ENCODE measurements at places on chromosomes 4 and X. TPM values are rescaled to one million over a fixed set of nuclear protein-coding genes. Genes with fewer than 3 reads are reported as not detected.

SPOCK3 gene
- 3.0 TPM for total RNA-seq

DNA sequence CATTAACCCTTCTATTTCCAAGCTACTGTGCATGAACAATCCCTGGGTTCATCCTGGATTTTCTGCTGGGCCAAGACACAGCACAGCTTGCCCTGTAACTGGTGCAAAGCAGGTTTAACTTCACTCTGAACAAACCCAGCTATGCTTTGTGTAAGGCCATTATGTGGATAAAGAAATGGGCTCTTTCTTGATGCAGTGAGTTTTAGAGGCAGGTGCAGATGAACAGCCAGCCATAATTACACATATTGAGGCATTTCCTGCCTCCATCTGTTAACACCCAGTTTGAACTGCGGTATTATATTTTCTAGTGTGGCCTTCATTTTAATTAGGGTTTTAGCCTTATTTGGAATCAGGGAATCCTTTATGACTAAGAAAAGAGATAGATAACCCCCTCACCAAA is 68.7 kb upstream of the ARX start:
- no peak overlapping the region for H3K27ac ChIP-seq
- H3K4me3 ChIP-seq: no peak overlapping the region

UGT2B17 gene
- 0.19 TPM for total RNA-seq

CLTRN gene
- total RNA-seq: 2.1 TPM

- no peak overlapping the region for H3K27ac ChIP-seq
- no peak for DNase-seq
- no peaks in the 10 kb centered on the region for H3K27me3 ChIP-seq
- no peaks in the 10 kb centered on the region for H3K4me1 ChIP-seq
- no peak overlapping the region for H3K4me3 ChIP-seq
These were observed 132.5 kb upstream of the ZCCHC13 start for GRCh38 chrX:74171465-74171864.

MFAP3L gene
- 1.9 TPM for total RNA-seq

GRCh38 chr4:101020956-101021355 is 326.4 kb downstream of the PPP3CA start:
- H3K27ac ChIP-seq: no peak overlapping the region
- H3K4me1 ChIP-seq: peaks cover 13% of the 10 kb centered on the region
- no peaks in the 10 kb centered on the region for H3K27me3 ChIP-seq
- H3K36me3 ChIP-seq: no peaks in the 10 kb centered on the region

GRCh38 chrX:25733148-25733547 is 405.0 kb upstream of the MAGEB18 start:
- H3K27me3 ChIP-seq: no peaks in the 10 kb centered on the region
- no peak overlapping the region for H3K4me3 ChIP-seq
- H3K36me3 ChIP-seq: no peaks in the 10 kb centered on the region
- no peak overlapping the region for H3K27ac ChIP-seq

- H3K4me3 ChIP-seq: no peak overlapping the region
- H3K4me1 ChIP-seq: no peaks in the 10 kb centered on the region
- H3K27ac ChIP-seq: no peak overlapping the region
- H3K36me3 ChIP-seq: no peaks in the 10 kb centered on the region
- DNase-seq: peak; percentile 24
These were observed 248.1 kb downstream of the C4orf33 start for GRCh38 chr4:129344058-129344457.

- H3K4me1 ChIP-seq: peaks cover 4% of the 10 kb centered on the region
- no peak for DNase-seq
- H3K27me3 ChIP-seq: no peaks in the 10 kb centered on the region
- no peak overlapping the region for H3K4me3 ChIP-seq
- H3K27ac ChIP-seq: no peak overlapping the region
These were observed 131.4 kb upstream of the ADGRL3 start for GRCh38 chr4:61068745-61069144.

DNA sequence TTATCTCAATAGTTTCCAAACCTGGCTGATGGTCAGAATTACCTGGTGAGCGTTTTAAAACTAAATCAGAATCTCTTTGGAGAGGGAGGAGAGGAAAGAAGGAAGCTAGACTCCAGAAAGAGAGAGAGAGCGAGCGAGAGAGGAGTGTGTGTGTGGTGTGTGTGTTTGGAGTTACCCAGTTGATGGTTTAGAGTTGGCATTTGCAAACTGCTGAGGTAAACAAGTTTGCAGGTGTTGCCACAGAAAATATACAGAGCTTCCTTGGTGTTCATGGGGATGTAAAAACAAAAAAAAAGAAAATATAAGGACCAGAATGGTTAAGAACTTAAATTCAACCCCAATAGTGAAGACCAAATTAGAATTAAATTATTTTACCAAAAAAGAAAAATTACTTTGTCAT is 26.4 kb upstream of the LAP3 start:
- H3K4me3 ChIP-seq: no peak overlapping the region
- H3K4me1 ChIP-seq: no peaks in the 10 kb centered on the region
- no peaks in the 10 kb centered on the region for H3K36me3 ChIP-seq
- no peak for DNase-seq
- H3K27me3 ChIP-seq: no peaks in the 10 kb centered on the region
- H3K27ac ChIP-seq: no peak overlapping the region

DNA sequence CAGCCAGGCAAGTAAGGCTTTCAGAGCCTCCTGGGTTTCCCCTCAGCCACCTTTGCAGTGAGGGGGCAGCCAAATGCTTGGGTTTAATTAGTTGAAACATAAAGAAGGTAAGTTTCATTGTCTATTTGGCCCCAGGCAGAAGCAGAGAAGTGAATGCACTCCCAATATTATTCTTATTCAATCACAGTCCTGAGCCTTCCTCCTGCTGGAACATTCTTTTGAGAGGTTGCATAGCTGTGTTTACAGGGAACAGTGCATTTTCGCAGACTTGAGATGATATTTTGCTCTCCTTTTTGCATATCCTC is 13.9 kb downstream of the SLC2A9 start:
- H3K27me3 ChIP-seq: no peaks in the 10 kb centered on the region
- peaks cover 7% of the 10 kb centered on the region for H3K4me1 ChIP-seq
- no peak overlapping the region for H3K27ac ChIP-seq
- H3K36me3 ChIP-seq: no peaks in the 10 kb centered on the region

TRO gene
- not detected for total RNA-seq

DNA sequence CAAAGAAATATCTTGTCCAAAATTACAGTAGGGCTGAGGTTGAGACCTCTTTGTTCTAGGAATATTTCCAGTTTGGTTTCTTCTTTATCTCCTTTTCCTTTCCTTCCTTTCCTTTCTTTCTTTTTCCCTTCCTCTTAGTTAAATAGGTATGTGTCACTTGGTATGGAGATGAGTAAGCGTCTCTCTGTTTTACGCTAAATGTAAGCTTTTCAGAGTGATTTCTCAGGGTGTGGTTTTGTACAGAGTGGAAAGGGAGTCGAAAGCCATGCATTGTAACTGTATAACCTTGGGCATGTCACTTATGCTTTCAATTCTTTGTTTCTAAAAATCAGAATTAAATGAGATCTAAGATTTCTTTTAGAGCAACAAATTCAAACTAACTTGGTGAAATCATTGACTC is 54.8 kb downstream of the TLL1 start:
- H3K4me3 ChIP-seq: no peak overlapping the region
- DNase-seq: no peak
- 0 out of 2 replicates have a peak, but pooled peaks cover 6% of the 10 kb centered on the region for H3K4me1 ChIP-seq
- no peak overlapping the region for H3K27ac ChIP-seq
- no peaks in the 10 kb centered on the region for H3K27me3 ChIP-seq

DNA sequence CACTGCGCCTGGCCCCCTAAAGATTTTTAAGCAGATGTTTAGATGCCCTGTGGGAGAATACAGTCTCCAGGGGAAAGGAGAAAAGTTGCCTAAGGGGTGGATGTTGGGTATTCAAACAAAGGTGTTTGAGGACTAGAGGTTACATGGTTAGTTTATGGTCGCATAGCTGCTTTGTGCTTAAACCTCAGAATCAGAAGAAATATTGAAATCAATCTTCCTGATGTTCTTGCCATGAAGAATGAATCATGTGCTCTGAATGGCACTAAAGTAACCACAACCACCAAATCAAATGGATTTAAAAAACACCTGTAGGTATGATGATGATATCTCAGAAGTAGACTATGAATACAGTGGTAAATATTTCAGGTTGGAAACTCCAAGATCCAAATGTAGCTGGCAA is 42.7 kb upstream of the TEX13A start:
- H3K4me1 ChIP-seq: no peaks in the 10 kb centered on the region
- H3K27me3 ChIP-seq: no peaks in the 10 kb centered on the region
- no peaks in the 10 kb centered on the region for H3K36me3 ChIP-seq
- no peak overlapping the region for H3K4me3 ChIP-seq

DNA sequence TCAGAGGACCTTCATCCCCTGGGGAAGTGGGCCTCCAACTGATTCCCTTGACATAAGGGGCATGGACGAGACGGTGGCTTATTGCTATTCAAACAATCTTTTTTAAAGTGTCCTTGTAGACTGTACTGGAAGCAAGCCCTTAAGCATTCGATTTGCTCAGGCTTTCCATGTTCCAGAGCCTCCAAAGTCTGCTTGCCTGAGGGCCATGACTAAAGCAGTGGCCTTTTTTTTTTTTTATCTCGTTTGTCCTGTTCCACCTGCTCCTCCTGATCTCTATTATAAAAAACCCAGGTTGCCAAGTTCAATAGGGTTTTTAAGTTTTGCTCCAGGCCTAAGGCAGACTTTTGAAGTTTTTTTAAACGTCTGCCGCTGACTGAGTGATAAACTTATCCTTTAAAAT is 103.7 kb upstream of the AADAT start:
- no peak overlapping the region for H3K4me3 ChIP-seq
- no peaks in the 10 kb centered on the region for H3K4me1 ChIP-seq
- no peaks in the 10 kb centered on the region for H3K36me3 ChIP-seq
- DNase-seq: no peak

All from Caco-2 (cell line).